Smooth muscle cell of the umbilical artery (primary cell): ENCODE measurements at places on chromosomes 1 and 21. TPM values are rescaled to one million over a fixed set of nuclear protein-coding genes. Genes with fewer than 3 reads are reported as not detected.

MSH4 gene
- total RNA-seq: 0.46 and 0.59 TPM in 2 replicates

PIGC gene
- total RNA-seq: 11.9 and 16.0 TPM in 2 replicates

TCHHL1 gene
- not detected in 2 replicates for total RNA-seq

LHX8 gene
- total RNA-seq: not detected in 2 replicates

CREG1 gene
- 48.6 and 153 TPM in 2 replicates for total RNA-seq

MPZ gene
- total RNA-seq: 0.88 and 0.89 TPM in 2 replicates

CFAP74 gene
- not detected in 2 replicates for total RNA-seq
